ENCODE measurements at places on chromosomes 4 and X.
A peak's percentile ranks its signal among the peaks of the same experiment; 100 is the strongest.

DNA sequence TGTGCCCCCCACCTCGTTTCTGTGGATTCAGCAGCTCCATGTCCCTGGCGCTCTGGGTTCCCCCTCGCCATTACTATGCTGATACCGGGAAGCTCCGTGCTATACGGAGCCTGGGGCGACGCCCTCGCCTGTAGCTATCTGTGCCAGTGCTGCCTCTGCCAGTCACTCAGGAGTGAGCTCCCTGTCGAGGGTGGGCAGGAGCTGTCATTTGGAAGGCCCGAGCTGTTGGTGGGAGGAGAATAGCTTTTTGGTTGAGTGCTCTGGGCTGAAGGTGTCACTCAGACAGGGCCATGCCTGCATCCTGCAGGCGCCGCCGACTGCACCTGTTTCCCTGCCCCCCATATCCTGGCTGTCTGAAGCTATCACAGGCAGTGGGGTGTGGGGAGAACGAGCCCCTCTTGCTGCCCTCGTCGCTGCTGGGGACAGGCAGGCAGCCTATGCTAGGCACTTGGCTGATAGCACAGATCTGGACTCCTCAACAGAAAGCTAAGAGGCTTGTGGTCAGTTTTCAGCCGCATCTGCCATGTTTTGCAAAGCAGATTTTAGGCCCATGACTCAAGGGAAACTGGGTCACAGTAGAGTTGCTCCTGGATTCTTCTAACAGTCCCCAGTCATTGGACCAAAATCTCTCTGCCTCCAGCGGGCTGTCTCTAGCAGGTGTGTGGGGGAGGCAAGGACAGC, 31.8 kb downstream of the CPLX1 start:
- no peaks in the 10 kb centered on the region for H3K36me3 ChIP-seq
- H3K4me1 ChIP-seq = peaks cover 29% of the 10 kb centered on the region
- DNase-seq = no peak
- H3K27ac ChIP-seq = no peak overlapping the region
- H3K4me3 ChIP-seq = no peak overlapping the region

- H3K27ac ChIP-seq = no peak overlapping the region
- no peaks in the 10 kb centered on the region for H3K4me1 ChIP-seq
- H3K27me3 ChIP-seq = no peaks in the 10 kb centered on the region
- H3K36me3 ChIP-seq = no peaks in the 10 kb centered on the region
- no peak overlapping the region for H3K4me3 ChIP-seq
These were observed 52.1 kb downstream of the NDST3 start for GRCh38 chr4:118086344-118086743.

DNA sequence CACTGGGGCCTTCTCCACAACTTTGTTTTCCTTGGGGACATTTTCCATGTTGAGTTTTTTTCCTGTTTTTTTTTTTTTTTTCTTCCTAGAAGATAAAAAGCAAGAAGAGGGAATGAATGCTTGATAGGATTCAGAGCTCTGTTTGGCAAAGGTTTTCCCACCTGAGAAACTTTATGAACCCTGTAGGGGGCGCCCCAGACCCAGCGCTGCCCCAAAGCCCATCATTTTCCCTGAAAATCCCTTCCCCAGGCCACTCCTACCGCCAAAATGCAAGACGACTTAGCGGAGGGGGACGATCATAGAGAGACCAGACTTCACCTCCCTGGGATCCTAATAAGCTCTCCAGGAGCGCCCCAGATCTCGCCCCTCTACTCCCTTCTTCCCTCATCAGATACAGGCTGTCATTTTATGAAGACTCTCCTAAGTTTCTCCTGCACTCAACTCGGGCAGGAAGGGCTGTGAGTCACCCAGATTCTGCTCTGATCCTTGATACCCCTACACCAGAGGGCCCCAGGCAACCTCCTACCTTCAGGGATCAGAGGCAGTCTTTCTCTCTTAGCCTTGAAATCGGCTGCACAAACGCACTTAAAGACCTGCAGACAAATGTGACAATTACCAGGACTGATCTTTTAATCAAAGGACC, 1.4 kb downstream of the BEX5 start:
- H3K36me3 ChIP-seq = no peaks in the 10 kb centered on the region
- no peak overlapping the region for H3K27ac ChIP-seq
- peak overlapping the region; percentile 91 for H3K4me3 ChIP-seq
- DNase-seq = no peak
- H3K27me3 ChIP-seq = peaks cover 3% of the 10 kb centered on the region

- H3K27me3 ChIP-seq = no peaks in the 10 kb centered on the region
- H3K27ac ChIP-seq = no peak overlapping the region
These were observed 966.3 kb downstream of the FSTL5 start for GRCh38 chr4:161197474-161197873.

DNA sequence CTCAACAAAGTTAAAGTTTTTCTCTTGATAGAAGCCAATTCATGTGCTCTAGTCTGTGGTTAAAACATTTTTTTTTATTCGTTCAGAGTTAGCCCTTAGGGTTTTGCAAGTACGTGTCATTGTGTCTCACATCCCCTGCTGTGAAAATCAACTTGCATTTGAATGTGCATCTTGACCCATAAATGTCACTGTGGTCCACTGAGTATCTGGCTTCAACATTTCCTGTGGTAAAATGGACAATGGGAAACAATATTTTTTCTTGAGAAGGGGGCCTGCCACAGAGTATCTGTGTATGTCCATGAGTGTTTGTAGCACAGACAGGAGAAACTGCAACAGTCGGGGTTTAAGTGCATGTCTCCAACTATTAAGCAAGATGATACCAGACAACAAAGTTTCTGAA, 554.8 kb upstream of the TENM3 start:
- no peaks in the 10 kb centered on the region for H3K4me1 ChIP-seq
- H3K4me3 ChIP-seq = no peak overlapping the region
- DNase-seq = no peak
- H3K27me3 ChIP-seq = no peaks in the 10 kb centered on the region

- DNase-seq = no peak
- no peak overlapping the region for H3K27ac ChIP-seq
- no peak overlapping the region for H3K4me3 ChIP-seq
- H3K36me3 ChIP-seq = peaks cover 11% of the 10 kb centered on the region
- no peaks in the 10 kb centered on the region for H3K27me3 ChIP-seq
These were observed 40.5 kb upstream of the SLC2A9 start for GRCh38 chr4:10061650-10062415.

GRCh38 chrX:30965767-30966166, 76.7 kb upstream of the TAB3 start:
- no peak for DNase-seq
- no peaks in the 10 kb centered on the region for H3K4me1 ChIP-seq
- no peak overlapping the region for H3K4me3 ChIP-seq
- H3K27ac ChIP-seq = no peak overlapping the region

GRCh38 chr4:174406383-174406782, 115.9 kb downstream of the HPGD start:
- no peaks in the 10 kb centered on the region for H3K36me3 ChIP-seq
- no peaks in the 10 kb centered on the region for H3K4me1 ChIP-seq
- H3K27ac ChIP-seq = no peak overlapping the region
- peaks cover 8% of the 10 kb centered on the region for H3K27me3 ChIP-seq
- no peak for DNase-seq
- no peak overlapping the region for H3K4me3 ChIP-seq
